Naive thymus-derived CD4-positive, alpha-beta T cell (primary cell): ENCODE measurements at places on chromosomes 5 and 9. TPM values are rescaled to one million over a fixed set of nuclear protein-coding genes. Genes with fewer than 3 reads are reported as not detected.

DNA sequence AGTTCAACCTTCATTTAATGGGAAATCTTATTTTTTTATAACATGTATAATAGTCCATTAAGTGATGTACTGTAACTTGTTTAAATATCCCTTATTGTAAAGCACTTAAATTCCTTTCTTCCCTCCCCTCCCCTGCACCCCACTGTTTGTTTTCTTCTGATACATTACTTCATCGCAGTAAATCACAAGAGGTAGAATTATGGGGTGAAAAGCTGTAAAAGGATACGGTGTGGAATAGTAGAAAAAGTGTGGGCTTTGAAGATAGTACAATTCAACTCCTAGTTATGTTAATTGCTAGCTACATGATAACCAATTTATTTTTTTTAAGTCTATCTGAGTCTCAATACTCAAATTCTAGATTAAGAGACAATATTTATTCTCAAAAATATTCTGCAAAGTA lies 41.9 kb upstream of the MACIR start:
- DNase-seq, result no peak

The LECT2 gene
- not detected for total RNA-seq

The IFNB1 gene
- total RNA-seq, result not detected

- DNase-seq, result no peak
Observed at GRCh38 chr5:80246001-80246758, 9.7 kb downstream of the SERINC5 start.

GRCh38 chr9:129889941-129890717 lies 54.9 kb downstream of the USP20 start:
- DNase-seq, result peak; percentile 57

- DNase-seq, result no peak
Observed at GRCh38 chr9:130244548-130245165, 20.9 kb upstream of the HMCN2 start.

The GCNT4 gene
- total RNA-seq, result 5.1 TPM

GRCh38 chr9:136424750-136425362 lies 14.4 kb downstream of the PMPCA start:
- DNase-seq, result no peak
